Inflammatory macrophage treated with lipopolysaccharide for 4 hours (primary cell): ENCODE measurements at places on chromosomes 11 and 22.

GRCh38 chr22:44543781-44544477 lies 45.9 kb upstream of the RTL6 start:
- no peak for DNase-seq

DNA sequence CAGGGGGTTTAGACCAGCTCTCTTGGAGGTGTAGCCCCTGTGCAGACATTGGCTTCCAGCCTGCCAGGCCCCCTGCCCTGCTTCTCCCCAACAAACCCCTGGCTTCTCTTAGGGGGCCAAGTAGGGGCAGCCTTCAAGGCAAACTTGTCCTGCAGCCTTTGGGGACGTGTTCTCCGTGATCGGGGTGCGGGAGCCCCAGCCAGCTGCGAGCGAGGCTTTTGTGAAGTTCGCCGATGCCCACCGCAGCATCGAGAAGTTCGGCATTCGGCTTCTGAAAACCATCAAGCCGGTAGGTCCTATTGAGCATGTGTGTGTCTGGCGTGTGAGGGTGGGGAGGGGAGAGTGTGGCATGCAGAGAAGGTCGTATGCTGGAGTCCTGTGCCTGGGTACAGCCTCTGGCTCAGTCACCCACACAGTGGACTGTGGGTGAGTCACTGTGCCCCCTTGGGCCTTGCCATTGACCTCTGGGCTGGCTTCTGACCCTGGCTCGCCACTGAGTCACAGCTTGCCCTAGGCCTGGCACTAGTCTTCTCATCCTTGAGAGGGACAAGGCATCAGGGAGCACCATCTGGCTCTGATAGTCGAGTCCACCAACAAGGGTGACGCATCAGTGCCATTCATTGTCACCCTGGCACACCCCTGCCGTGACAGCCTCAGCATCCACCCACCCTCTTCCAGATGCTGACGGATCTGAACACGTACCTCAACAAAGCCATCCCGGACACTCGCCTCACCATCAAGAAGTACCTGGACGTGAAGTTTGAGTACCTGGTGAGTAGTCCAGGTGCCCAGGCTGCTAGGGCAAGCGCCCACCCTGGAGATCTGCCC lies 11.4 kb downstream of the SLC16A8 start:
- no peak for DNase-seq

GRCh38 chr11:102800767-102801166 lies 2.8 kb upstream of the MMP1 start:
- no peak for DNase-seq

GRCh38 chr11:125211191-125211947 lies 46.8 kb downstream of the PKNOX2 start:
- DNase-seq: no peak

GRCh38 chr11:94066901-94067429 lies 45.8 kb downstream of the HEPHL1 start:
- no peak for DNase-seq

DNA sequence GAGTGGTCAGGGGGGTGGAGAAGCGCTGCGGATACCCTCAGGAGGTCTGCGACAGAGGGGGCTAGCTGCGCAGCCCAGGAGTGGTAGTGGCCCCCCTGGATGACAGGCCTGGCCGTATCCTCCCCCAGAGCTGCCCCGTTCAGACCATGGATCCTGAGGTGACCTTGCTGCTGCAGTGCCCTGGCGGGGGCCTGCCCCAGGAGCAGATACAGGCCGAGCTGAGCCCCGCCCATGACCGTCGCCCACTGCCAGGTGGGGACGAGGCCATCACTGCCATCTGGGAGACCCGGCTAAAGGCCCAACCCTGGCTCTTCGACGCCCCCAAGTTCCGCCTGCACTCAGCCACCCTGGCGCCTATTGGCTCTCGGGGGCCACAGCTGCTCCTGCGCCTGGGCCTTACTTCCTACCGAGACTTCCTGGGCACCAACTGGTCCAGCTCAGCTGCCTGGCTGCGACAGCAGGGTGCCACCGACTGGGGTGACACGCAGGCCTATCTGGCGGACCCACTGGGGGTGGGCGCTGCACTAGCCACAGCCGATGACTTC lies 505 bp downstream of the NUDT22 start:
- peak; percentile 75 for DNase-seq

GRCh38 chr11:111582881-111583280 lies 19.4 kb upstream of the SIK2 start:
- DNase-seq: no peak

DNA sequence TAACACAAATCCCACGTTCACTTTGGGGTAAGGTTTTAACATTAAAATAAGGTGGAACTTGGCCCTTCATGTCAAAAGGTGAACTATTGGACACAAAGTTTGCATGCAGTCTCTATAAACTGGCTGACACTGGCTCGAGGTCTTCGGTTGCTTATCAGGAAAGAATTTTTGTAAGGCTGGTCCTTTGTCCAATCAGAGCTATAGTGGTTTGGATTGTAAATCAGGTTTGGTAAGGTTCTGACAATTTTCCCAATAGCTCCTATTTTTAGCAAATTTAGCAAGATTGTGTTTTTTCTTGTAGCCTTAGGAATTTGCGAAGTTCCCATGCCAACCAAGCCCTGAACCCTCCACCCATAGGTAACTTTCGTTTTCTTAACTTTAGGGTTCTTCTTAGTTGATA lies 17.6 kb upstream of the MED17 start:
- DNase-seq: no peak

GRCh38 chr11:29321293-29322132 lies 695.3 kb downstream of the KCNA4 start:
- DNase-seq: no peak

DNA sequence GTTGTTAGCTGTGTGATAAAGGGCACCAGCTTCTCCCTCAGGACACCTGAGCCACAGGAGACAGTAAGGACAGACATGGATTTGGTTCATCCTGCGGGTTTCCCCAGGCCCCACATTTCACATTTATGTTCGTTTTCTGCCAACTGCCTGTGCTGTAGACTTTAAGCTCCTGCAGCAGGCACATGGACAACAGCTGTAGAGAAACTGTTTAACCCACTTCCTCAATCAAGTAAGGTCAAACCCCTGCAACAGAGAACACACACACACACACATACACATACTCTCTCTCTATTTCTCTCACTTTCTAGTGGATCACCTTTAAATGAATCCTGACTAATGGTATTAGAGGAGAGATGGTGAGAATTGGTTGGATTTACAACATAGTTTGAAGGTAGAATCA lies 90.7 kb downstream of the C11orf87 start:
- no peak for DNase-seq

- DNase-seq: peak; percentile 28
Observed at GRCh38 chr11:95076416-95076815, 9.7 kb downstream of the SRSF8 start.

- peak; percentile 5 for DNase-seq
Observed at GRCh38 chr11:45145379-45146071, 914 bp upstream of the PRDM11 start.

DNA sequence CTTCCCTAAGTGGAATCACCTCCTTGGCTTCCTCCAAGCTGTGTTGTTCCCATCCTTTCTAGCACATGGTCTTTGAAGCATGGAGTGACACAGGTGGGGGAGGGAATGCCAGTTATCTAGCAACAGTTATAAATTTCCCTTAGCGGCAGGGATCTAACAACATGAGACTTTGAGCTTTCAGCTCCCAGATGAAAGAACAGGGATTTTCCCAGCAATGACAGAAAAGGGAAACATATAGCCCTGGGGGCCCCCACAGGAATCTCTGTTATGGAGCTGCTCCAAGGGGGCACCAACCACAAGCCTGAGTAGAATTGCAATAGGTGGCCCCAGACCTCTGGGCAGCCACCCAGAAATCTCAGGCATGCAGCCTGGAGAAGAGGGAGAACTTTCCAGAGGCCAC lies 163.0 kb downstream of the GRIK4 start:
- DNase-seq: no peak

DNA sequence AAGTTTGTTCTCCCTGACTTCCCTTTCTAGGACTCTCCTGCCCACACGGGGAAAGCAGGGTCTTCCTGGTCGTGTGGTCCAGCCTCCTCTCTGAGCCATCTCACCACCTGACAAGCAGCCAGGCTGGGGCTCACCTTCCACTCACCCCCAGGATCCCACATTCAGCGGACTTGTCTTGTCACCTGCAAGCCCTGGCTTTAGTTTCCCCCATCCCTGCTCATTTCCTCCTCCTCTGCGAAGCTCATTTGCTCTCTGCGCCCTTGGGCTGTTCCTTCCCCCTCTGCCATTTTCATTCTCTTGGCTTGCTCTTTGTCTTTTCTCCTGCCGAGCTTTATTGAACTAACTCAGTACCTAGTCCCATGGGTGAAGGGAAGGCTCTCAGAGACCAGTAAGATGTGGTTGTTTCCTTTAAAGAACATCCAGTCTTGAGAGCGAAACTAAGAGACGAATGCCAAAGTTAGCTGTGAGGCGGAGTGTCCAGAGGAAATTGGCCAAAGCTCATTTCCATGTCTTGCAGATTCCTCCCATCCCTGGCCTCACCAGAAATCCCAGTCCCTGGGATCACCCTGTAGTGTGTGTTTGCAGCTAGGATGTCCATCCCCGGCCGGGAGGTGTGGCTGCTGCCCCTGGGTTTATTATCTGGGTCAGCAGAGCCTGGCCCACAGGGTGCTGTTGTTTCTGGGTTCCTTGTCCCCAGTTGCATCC lies 2.0 kb downstream of the ST14 start:
- no peak for DNase-seq

DNA sequence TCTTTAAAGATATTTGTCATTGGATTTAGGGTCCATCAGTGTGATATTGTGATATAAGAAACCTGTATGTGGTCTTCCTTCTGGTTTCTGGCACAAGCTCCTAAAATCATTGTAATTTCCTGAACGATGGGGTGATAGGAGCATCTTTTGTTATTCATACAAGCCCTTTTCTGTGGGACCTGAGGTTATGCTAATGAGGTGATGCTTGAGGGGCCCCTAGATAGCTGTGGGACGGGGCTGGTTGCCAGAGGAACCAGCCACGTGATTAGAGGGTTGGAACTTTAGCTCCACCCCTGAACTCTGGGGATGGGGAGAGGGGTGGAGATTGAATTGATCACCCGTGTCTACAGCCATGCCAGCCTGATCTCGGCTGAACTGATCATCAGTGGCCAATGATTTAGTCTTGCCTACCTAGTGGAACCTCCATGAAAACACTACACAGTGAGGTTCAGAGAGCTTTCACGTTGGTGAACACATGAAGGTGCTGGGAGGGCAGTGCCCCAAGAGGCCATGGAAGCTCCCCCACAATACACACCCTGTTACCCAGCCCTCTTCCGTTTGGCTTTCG lies 62.8 kb downstream of the BCR start:
- DNase-seq: no peak

DNA sequence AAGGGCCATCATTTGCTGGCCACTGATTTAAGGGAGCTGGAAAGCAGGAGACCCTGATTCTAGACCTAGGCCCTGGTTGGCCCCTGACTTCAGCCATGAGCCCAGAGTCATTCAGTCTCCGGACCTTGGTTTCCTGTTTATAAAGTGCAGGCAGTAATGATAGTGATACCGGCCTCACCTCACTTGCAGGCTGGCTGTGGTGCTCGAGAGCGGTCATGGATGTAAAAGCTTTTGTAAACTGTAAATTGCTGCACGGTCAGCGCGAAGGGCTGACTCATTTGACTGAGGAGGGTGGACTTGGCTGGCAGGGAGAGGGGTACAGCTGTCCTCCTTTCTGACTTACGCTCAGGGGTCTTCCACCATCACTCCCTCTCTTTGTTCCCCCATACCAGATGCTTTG lies 37.4 kb downstream of the FBLN1 start:
- no peak for DNase-seq

DNA sequence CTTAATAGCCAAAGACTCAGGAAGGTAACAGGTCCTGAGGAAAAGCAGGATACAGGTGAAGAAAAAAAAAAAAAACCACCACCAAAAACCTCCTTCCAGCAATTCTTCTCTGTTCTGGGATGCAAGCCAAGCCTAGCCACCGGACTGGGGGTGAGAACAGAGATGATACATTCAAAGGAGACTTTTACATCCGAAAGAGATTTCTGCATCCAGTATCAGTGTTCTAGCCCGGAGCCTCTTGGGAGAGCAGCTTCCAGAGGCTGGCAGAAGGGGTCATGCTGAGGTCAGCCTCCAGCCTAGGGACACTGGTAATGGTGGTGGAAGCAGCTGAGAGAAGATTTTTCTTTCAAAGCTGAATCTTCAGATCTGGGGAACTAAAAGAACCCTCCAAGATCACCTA lies 76.2 kb downstream of the KCNC1 start:
- DNase-seq: no peak

GRCh38 chr11:15568440-15568839 lies 453.7 kb downstream of the INSC start:
- no peak for DNase-seq

DNA sequence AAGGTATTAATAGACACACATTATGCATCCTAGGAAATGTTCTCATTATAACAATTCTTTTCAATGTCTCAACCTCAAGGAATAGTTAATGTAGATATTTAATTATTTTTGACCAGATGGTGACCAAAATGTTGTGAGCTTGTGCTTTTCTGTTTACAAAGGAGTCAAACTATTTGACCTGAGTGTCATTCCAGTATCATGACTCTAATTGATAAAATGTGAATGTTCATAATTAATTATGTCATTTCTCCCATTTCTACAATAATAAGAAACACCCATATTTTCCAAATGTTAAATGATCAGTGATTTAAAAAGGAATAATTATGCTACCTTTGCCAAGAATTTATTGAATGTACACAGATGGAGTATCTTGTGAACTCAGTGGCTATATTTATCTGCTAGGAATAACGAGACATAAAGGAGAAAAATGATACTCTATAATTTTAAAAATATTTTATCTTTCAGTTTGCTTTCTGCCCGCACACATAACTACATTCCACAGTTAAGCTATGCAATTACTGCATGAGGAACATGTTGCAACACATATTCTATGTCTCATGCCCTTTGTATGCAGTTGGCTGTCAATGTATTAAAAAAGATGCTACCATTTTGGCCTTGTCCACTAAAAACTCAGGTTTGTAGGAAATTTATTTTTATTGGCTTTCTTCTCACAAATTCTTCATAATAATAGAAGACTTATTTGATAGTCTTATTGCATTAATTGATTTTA lies 376.7 kb upstream of the CCDC179 start:
- DNase-seq: no peak

DNA sequence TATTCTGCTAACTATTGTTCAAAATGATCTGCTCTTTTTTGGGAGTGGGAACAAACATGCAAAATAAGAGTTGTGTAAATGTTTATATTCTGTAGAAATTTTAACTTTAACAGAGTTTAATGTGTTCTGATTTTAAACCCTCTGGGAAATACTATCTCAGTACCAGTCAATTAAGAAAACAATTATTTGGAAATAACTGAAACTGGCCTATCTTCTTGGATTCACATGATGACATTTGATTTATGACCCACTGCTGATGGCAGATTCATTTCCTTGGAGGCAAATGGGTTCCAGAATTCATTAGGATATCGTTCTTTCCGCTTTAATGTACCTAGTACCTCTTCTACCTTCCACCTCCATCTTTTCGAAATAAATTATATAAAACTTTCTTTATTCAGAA lies 5.5 kb downstream of the SIK2 start:
- DNase-seq: no peak

DNA sequence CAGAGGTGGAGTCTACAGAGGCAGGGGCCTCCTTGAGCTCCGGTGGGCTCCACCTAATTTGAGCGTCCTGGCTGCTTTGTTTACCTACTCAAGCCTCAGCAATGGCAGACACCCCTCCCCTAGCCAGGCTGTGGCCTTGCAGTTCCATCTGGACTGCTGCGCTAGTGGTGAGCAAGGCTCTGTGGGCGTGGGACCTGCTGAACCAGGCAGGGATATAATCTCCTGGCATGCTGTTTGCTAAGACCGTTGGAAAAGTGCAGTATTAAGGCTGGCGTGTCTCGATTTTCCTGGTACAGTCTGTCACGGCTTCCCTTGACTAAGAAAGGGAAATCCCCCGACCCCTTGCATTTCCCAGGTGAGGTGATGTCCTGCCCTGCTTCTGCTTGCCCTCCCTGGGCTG lies 77.7 kb downstream of the GDPD4 start:
- DNase-seq: no peak
